ENCODE measurements at places on chromosomes 16 and 17.

- no peak for DNase-seq
Measured at GRCh38 chr16:56203052-56203451, 11.8 kb downstream of the GNAO1 start.

DNA sequence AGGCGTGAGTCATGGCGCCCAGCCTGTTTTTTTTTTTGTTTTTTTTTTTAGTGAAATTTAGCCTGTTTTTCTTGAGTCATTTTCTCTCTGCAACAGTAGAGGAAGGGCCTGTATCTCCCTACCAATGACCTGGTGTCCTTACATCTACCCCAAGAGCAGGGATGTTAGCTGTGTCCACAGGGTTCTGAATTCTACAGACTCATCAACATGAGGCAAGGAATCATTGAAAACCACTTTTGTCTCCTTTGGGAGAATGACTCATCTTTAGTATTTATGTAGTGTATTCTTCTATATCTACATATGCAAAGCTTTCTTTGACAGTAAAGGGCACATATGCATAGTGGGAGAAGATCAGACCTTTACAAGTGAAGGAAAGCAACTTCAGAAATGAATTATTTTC is 105.3 kb downstream of the SPECC1 start:
- no peak for DNase-seq

DNA sequence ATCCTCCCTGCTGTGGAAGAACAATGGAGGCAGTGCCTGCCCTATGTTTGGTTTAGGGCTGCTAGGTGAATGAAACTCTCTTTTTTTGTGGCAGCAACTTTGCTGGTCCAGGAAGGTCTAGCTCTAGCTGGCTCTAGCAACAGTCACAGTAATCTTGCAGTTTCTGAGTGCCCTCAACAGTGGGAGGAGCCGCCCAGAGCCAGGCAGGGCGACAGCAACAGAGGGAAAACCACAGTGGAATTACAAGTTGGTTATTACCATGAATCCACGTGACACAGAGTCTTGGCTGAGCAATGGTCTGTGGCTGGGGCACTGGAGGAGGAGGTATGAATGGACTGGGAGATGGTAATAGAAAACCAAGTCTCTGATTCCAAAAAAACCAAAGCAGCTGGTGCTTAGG is 10.3 kb downstream of the HSPB9 start:
- DNase-seq: peak; percentile 16

DNA sequence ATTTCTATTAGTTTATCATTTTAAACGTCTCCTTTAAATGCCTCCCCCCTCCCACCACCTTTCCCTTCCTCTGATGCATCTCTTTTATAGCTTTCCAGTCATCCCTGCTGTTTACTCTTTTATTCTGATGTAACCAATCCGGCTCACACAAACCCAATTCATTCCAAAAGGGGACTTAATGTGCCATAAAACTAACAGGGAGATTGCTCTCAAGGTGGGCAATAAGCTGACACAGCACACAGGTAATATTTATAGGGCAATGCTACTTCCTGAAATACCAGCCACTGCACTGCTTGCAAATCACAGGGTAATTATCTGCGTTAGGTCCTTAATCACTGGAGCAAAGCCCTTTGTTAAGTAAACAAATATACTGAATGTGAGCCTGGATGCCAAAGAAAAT is 23.3 kb upstream of the CA10 start:
- DNase-seq: no peak

- no peak for DNase-seq
Measured at GRCh38 chr17:53092072-53092471, 730.7 kb upstream of the KIF2B start.

DNA sequence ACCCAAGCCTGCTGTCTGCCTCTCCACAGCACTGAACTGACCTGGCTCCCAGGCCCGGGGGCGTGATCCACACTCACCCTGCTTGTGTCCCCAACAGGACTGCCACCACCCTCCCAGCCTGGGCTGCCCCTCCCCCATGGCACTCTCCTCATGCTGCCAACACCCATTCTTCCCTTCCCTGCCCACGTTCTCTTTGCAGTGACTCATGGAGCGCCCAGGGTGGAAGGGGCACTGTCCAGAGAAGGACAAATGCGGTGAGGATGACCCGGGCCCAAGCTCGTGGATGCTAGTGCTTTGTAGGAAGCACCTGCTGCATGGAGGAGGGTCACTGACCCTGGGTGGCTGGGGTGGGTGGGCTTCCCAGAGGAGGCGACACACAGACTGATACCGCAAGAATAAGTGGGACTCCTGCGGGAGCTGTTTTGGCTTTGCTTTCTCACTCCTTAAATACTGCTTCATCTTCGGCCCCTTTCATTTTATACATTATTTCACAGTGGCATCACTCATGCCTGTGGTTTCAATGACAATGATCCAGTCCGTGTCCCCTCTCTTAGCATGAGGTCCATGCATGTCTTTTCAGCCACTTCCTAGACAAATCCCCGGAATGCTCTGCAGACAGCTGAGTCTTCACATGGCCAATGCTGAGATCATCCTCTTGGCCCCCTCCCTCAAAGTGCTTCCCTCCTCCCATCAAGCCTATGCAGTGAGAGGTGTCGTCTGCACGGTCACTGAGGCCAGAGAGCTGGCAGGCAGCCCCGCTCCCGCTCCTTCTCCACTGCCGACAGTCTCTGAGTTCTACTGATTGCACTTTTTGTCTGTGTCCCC is 17.6 kb downstream of the CDK5R1 start:
- DNase-seq: no peak

DNA sequence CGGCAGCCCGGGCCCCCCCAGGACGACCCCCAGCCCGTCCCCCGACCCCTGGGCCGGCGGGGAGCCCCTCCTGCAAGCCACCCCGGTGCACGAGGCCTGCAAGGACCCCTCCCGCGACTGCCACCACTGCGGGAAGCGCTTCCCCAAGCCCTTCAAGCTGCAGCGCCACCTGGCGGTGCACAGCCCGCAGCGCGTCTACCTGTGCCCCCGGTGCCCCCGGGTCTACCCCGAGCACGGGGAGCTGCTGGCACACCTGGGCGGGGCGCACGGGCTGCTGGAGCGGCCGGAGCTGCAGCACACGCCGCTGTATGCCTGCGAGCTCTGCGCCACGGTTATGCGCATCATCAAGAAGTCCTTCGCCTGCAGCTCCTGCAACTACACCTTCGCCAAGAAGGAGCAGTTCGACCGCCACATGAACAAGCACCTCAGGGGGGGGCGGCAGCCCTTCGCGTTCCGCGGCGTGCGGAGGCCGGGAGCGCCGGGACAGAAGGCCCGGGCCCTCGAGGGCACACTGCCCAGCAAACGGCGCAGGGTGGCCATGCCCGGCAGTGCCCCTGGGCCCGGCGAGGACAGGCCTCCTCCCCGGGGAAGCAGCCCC is 15.6 kb upstream of the ZFPM1 start:
- DNase-seq: no peak

DNA sequence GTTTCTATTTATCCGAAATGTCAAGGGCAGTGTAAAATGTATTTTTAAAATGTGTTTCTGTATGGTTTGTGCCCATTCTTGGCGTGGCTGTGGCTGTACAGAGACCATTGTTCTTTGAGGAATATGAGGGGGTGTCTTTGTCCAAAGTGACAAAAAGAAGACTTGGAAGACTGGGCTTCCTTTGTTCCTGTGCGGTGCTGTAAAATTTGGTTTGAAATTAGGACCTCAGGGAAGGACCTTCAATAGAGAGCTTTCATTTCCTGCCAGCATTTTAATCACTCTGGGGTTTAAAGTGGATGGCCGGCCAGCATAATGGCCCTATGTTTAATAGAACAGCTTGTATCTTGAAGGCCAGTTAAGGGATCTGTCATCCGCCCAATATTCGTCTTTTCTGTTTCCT is 190.1 kb upstream of the TBX2 start:
- DNase-seq: no peak

DNA sequence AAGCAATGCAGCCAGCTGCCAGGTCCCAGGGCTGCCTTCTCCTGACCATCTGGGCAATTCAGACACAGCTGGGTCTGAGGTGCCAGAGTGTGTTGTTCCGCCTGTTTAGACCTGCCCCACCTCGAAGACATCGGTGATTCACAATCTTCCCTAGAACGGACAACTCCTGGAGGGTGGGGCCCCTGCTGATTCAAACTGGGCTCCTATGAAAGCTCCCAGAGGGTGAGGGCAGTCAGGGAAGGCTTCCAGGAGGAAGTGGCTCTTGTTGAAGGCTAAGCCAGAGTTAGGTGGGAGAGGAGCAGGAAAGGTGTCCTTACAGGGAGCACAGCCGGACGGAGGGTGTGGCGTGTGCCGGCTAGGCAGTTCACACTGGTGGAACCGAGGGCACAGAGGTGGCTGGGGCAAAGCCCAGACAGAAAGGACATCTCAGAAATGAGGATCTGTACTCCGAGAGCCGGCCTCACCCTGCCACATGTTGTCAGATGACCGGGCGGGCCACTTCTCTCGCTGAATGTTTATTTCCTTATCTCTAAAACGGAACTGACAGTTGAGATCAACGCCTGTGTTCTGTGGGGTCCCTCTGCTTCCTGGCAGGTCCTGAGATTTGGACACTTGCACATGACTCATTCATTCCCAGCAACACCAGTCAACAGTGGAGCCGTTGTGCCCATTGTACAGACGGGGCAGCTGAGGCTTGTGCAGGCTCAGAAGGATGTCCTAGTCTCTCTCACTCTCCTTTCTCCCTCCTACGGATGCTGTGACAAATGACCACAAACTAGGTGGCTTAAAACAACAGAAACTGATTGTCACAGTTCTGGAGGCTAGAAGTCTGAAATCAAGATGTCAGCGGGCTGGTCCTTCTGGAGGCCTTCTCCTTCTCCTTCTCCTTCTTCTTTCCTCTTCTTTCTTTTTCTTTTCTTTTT is 26.9 kb upstream of the LITAF start:
- no peak for DNase-seq

- no peak for DNase-seq
Measured at GRCh38 chr16:73306901-73307413, 259.0 kb upstream of the ZFHX3 start.

GRCh38 chr17:76276461-76277299 is 11.5 kb downstream of the UBALD2 start:
- DNase-seq: no peak

DNA sequence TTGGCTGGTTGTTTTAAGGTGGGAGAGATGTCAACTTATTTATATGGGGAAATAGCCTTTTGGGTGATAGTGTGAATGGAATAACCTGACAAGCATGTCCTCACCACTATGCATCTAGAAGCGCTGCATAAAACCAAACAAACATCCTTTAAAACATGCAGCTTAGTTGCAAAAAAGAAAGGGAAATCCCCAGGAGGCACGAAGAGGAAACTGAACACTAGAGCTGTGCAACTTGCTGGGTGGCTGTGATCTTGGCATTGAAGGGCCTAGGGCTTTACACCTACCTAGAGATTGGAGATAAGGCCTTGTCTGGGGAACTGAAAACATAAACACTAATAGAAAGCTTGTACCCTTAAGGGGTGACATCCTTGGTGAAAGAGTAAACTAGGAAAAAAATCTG is 7.3 kb downstream of the C16orf54 start:
- DNase-seq: no peak

DNA sequence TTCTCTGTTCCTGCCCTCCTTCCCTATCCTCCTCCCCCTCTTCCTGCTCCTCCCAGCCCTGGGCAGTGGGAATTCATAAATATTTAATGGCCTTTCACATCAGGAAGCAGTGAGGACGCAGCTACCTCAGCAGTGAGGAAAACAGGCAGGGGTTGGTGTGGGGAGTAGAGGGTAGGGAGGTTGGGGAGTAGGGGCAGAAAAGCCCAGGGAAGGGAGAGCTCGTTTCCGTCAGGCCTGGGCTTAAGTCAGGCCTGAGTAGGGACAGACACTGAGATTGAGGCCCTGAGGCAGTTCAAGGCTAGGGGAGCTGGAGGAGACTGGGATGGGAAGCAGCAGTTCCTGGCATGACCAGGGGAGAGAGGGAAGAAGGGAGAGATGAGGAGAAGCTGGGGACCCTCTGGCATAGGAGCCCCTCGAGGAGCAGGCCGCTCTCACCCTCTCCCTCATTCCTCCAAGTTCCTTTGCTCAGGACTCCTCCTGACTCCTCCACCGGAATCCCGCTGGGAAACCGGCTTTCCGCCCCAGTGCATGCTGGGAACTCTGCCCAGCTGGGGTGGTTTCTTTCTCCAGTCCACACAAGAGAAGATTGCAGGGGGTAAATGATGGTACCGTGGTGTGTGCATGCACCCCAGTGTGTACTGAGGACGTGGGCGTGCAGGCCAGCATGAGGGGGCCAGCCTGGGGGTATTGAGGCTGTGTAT is 6.2 kb downstream of the SAMD14 start:
- no peak for DNase-seq

- no peak for DNase-seq
Measured at GRCh38 chr17:36195434-36196130, 976 bp downstream of the CCL3L1 start.

DNA sequence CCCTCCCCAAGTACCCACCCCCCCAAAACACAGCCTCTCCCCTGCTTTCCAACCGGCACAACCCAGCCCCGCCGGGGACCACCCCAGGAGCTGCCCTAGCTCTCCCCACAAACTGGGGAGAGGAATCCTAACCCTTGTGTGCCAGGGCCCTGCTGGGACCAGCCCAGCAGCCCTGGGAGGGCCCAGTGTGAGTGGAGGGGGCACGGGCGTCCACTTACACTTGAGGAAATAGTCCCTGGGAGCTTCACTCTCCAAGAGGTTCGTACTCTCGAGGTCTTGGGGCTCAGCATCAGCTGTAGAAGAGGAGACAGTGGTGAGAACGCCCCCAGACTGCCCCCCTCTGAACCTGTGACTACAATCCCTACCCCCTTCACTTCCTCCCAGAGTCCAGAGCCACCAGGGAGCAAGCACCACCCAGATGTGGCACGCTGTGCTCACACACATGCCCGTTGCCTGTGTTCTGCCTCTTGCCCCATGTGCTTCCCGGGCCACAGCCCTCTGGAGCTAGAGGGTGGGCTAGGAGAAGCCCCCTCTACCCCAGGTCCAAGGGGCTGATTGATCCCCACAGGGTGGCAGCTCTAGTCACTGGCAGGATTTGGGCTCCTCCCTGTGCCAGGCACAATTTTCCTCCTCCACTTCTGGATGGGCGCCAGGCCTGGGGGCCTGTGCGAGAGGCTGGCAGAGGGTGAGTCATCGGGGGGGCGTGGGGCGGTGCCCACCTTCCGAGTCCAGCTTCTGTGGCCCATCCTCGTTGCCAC is 3.0 kb downstream of the TRIM47 start:
- DNase-seq: no peak

GRCh38 chr17:77214743-77215142 is 74.0 kb downstream of the SEC14L1 start:
- DNase-seq: no peak

GRCh38 chr17:73968680-73969079 is 234.8 kb upstream of the RPL38 start:
- no peak for DNase-seq

DNA sequence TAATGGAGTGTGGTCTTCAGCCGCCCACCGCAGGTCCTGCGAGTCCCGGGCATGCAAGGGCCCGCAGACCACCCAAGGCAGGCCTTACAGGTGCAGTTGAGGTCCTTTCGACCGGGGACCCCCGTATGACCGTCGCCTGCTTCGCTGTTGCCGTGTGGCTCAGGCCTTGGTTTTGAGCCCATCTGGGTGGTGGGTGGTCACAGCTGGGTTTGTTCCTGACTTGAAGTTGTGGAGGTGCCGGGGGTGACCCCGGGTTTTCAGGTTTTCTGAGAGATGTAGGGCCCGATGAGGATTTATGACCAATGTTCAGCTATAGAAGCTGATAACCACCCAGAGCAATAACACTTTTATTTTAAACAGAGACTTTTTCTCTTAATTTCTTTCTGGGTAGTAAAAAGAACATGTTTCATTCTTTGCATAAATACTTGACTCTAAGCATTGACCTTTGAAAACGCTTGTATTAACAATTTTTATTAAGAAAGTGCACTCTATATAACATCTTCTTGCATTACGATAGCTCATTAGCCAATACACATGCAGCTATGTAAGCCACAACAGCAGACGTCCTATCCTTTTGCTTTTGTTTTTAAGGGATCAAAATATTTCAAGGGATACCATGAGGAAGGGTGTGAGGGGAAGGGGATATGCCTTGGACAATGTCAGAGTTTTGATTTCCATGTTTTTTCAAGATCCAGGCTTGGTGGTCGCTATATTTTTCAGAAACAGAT is 1.9 kb downstream of the FOXL1 start:
- no peak for DNase-seq
